ENCODE measurements at places on chromosomes 7 and 10.
A peak's percentile ranks its signal among the peaks of the same experiment; 100 is the strongest.

- no peak for DNase-seq
Observed at GRCh38 chr10:115606741-115607140, 513.6 kb downstream of the ATRNL1 start.

GRCh38 chr10:128633864-128634540, 507.8 kb upstream of the MKI67 start:
- no peak for DNase-seq

GRCh38 chr10:114547514-114547913, 110.6 kb downstream of the ABLIM1 start:
- peak; percentile 57 for DNase-seq

DNA sequence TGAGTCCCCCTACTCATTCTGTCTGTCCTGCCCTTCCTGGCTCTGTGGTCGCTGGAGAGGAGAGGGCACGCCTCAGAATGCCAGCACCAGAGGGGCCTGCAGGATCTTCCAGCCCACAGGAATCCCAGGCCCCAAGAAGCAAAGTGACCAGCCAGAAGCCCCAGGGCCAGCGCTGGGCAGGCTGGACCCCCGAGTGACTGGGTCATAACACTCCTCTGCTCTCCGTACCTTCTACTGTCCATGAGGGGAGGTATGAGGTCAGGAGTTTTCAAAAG, 102.6 kb upstream of the GPR26 start:
- no peak for DNase-seq

- DNase-seq: no peak
Observed at GRCh38 chr7:158821171-158822031, 7.9 kb downstream of the ESYT2 start.

GRCh38 chr7:88147949-88148348, 71.9 kb downstream of the SRI start:
- DNase-seq: no peak

- no peak for DNase-seq
Observed at GRCh38 chr7:1691601-1692514, 21.8 kb downstream of the ELFN1 start.

DNA sequence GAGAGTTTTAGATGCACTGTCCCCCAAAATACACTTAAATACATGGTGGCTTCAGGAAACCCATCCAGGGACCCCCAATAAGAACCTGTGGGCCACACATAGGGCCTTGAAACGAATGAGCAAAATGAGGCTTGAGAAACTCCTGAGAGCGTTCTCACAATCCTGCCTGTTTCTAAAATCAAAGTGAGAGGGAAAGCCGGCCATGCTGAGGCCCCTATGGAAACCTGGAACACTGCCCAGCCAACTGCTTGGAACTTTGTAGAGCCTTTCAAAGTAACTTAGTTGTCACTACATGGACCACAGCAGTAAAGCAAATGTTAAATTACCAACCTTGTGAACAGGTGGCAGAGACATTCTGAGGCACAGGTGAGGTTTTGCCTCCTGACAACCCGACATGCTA, 13.4 kb downstream of the SGMS1 start:
- no peak for DNase-seq

- no peak for DNase-seq
Observed at GRCh38 chr7:108434010-108434409, 22.2 kb downstream of the NRCAM start.

DNA sequence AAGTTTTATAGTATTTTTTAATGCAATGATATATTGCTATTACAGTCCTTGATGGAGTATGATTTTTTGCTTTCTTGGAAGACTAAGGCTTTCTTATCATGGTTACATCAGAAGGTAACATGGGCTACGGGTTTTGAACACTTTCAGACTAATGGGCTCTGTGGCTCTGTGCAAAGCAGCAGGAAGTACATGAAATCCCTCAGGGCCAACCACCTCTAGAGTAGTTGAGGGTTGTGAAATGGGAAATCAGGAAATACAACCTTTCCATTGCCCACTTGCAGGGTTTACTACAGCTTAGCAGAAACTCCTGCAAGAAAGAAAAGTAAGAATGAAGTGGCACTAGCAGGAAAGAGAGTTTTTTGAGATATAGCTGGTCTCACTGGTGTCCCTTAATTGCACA, 853.5 kb downstream of the KCNMA1 start:
- no peak for DNase-seq

GRCh38 chr7:7504910-7505704, 30.6 kb downstream of the COL28A1 start:
- no peak for DNase-seq

DNA sequence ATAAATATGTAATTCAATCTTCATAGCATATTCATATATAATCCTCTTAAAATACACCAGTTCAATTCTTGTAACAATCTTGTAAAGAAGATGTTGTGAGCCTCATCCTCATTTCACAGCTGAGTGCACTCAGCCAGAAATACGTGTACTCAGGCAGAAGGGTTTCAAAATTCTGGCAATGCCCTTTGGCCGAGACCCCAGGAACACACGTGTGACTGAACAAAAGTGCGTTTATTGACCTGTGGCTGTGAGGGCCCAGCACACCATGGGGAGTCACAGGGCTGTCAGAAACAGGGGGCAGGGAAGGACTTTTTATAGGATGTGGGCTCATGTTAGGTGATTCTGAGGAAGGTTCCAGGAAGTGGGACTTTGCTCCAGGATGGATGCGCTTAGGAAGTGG, 21.5 kb downstream of the GIMAP8 start:
- DNase-seq: no peak

- DNase-seq: no peak
Observed at GRCh38 chr7:65225422-65226006, 148.1 kb upstream of the ZNF92 start.

DNA sequence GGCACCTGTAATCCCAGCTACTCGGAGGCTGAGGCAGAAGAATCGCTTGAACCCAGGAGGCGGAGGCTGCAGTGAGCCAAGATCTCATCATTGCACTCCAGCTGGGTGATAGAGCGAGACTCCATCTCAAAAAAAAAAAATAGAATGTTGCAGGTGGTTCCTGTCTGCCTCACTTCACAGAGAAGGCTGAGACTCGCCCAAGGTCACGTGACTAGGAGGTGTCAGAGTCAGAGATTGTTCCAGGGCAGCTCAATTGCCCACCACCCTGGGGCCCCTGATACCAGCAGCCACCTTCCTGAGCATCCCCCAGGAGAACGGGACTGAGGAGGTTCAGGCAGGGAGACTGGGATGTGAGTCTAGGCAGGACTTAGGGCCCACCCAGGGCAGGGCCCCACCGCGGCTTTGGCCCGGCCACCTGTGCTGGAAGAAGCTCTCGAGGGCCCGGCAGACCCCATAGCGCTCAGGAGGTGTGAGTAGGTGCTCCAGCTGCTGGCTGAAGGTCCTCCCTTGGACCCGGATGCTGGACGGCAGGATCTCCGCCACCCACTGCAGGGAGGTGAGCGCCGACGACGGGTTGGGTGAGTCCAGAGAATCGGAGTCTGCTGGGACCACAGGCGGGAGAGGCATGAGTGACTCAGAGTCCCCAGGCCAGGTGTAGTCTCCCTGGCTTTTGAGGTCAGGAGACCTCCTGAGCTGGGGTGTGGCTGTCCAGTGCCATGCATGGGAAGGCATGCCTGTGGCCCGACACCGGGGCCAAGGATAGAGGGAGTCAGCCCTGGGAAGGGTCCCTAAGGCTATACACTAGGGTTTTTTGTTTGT, 30.9 kb downstream of the GRID2IP start:
- no peak for DNase-seq

- no peak for DNase-seq
Observed at GRCh38 chr10:122468307-122468925, 7.1 kb downstream of the HTRA1 start.

DNA sequence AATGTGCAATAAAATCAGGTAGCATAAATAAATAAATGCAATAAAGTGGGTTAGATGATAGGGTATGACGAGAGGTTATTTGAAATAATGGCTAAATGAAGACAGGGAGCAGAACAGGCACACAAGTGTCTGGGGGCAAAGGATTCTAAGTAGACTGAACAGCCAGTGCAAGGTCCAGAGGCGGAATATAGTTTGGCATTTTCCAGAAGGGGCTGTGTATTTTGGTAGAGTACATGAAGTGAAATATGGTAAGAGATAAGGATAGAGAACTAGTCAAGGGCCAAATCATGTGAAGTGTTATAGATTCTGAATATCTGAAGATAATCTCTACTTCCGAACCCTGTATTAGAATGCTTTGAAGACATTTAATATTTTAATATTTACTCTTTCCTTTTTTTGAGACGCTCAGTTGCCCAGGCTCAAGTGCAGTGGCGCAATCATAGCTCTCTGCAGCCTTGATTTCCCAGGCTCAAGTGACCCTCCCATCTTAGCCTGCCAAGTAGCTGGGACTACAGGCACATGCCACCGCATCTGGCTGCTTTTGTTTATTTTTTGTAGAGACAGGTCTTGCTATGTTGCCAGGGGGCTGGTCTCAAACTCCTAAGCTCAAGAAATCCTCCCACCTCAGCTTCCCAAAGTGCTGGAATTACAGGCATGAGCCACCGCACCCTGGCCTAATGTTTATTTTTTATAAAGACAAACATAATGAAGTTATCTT, 44.4 kb upstream of the CD36 start:
- no peak for DNase-seq

DNA sequence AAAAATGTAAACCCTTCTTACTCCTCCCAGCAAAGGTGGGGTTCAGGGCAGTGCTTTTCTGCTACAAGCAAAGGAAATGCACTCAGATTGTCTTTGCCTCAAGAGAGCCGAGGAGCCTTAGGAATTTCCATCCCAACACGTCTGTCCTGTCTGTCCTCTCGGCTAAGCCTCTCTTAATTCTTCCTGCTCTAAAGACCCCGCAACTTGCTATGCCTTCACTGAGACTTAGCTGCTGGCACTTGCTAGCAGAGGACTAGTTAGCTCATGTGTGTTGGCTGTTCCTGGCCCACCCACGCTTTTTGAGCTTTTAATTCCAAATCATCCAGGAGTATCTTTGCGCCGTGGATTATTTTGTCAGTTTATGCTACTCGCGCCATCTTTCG, 481 bp upstream of the NPM3 start:
- DNase-seq: no peak

- DNase-seq: no peak
Observed at GRCh38 chr10:71436268-71437125, 39.8 kb downstream of the CDH23 start.

- peak; percentile 72 for DNase-seq
Observed at GRCh38 chr10:27240212-27241009, at the start of gene ACBD5. Gene ACBD5 (minus strand): TSS chr10:27240797. CDS start chr10:27240688, 109 bp downstream.

- no peak for DNase-seq
Observed at GRCh38 chr10:111297351-111297848, 220.6 kb downstream of the ADRA2A start.

DNA sequence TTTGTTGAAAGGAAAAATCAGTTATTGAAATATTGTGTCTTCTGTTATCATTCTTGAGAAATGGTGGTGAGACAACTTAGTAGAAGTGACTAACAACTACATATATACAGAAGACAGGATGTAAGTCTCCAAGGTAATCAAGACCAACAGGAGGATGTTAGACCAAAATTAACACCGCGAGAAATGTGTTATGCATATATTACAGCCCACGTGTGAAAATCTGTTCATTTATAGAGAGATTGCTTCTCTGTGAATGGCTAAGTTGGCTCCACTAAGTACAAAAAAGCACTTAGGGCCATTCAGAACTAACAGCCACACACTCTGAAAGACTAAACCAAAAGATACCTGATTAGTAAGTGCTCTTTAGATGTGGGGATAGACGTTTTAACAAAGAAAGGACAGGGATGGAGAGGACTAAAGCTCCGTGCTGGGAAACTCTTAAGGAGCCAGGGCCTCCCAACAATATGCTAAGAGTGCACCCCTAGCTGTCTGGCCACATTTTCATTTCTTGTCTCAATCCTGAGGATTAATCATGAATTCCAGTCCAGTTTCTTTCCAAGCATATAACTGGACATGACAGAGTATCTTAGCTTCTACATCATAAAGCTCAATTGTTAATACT, 26.5 kb downstream of the HDAC9 start:
- DNase-seq: no peak

GRCh38 chr10:113128450-113129070, 178.5 kb downstream of the TCF7L2 start:
- DNase-seq: no peak

- DNase-seq: no peak
Observed at GRCh38 chr10:77671594-77672252, 34.1 kb upstream of the KCNMA1 start.

DNA sequence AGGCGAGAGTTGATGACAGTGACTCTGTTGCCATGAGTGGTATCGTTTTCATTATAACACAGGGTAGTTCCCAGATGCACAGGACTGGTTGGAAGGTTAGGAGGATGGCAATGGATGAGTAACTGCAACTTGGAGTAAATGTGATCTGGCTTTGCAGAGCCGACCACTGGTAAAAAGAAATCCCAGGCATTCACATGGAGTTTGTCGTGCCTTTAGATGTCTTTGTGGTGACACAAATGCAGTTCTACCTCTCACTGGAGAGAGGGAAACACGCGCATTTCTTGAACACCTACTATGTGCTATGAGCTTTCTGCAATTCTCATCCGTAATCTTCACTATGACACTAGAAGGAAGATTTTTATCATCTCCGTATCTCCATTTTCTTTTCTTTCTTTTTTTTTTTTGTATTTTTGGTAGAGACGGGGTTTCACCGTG, 1.7 kb upstream of the MNX1 start:
- no peak for DNase-seq

- DNase-seq: no peak
Observed at GRCh38 chr7:104228442-104228841, 20.6 kb upstream of the ORC5 start.

GRCh38 chr7:116111475-116111874, 80.9 kb upstream of the TFEC start:
- DNase-seq: no peak

- DNase-seq: no peak
Observed at GRCh38 chr7:31096198-31096876, 44.2 kb downstream of the ADCYAP1R1 start.

DNA sequence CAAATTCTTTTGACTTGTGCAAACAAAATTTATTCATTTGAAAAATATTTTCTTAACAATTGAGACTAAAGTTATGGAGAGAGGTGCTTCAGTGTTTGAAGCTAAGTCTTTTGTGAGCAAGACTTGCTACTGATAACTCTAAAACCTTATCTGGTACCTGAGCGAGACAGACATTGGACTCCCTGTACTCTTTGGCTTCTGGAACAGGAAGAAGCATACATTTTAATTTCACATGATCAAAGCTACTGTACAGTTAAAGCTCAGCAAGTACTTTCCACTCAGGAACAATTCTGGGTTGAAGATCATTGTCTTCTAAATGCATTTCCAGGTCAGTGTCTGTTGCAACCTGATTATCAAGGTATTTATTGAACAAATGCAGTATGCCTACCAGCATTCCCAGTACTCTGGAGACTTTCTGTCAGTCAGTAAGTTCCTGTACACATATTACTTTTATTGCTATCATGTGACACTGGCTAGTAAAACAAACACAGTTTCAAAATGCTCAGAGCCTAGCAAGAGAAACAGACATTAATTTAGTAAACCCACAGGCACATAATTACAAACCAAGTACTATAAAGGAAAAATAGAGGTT, 42.4 kb downstream of the CABCOCO1 start:
- no peak for DNase-seq

DNA sequence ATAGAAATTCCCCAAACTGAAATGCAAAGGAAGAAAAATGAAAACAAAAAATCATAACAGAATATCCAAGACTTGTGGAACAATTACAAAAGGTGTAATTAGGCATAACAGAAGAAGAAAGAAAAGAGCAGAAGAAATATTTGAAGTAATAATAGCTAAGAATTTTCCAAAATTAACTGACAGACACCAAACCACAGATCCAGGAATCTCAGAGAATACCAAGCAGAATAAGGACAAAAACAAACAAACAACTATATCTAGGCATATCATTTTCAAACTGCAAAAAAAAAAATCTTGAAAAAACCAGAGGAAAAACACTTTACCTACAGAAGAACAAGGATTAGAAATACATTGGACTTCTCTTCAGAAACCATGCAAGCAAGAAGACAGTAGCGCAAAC, 25.5 kb downstream of the CFAP70 start:
- DNase-seq: no peak

GRCh38 chr7:68245688-68246087, 1249.1 kb downstream of the TYW1 start:
- no peak for DNase-seq

Measured in common myeloid progenitor, CD34-positive (primary cell).